Midbrain (tissue), 1 donor: ENCODE measurements at places on chromosomes 7 and 10.
A peak's percentile ranks its signal among the peaks of the same experiment; 100 is the strongest.

GRCh38 chr10:129442866-129443265, 24.2 kb upstream of the MGMT start:
- DNase-seq: no peak

GRCh38 chr7:25180592-25180923, 47.7 kb downstream of the NPVF start:
- DNase-seq: no peak

DNA sequence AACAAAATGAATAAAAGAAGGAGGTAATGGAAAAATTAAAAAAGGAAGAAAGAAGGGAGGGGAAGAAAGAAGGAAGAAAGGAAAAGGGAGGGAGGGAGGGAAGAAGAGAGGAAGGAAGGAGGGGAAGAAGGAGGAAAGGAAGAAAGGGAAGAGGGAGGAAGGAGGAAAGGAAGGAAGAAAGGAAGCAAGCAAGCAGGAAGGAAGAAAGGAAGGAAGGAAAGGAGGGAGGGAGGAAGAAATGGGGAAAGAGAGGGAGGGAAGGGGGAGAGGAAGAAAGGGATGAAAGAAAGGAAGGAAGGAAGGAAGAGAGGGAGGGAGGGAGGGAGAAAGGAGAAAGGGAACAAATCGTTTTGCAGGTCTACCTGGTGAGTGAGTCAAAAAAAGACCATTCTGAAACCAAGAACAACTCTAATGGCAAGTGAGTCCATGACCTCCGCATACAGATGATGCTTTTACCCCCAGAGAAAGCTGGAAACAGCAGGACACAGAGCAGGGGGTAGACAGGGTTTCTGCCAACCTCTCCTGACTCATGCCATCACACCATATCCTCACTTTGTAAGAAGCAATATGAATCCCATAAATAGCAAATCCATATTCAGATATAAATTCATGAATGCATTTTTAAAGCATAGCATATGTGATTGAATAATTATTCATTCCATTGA, 1112.9 kb upstream of the AUTS2 start:
- no peak for DNase-seq

DNA sequence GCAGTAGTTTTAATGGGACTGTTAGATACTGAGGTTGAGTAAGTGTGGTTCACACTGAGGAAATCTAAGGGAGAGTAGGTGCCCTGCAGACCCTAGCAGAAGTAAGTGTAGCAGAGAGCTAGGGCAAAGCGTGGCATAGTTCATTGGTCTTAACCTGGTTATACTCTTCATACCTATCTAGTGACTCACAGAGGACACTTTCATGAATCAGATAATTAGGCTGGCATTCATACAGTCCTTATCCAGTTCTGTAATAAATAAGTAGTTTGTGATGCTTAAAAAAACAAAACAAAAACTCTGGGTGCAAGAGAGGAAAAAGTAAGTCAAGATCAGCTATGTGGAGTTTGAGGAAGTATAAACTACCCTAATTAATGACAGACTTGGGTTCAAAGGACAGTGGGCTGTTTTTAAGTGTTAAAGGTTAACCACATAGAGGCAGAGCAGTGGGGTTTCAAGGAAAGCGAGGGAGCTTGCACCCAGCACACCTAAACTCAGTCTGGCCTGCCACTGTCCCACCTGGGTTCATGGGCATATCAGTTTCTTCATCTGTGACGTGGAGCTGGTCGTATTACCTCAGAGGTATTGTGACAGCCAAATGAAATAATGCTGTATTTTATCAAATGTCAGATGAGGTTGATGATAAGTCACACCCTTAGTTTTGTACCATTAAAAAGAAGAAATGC, 27.1 kb downstream of the LMTK2 start:
- DNase-seq: no peak

- no peak for DNase-seq
These were observed 48.3 kb upstream of the STEAP1B start for GRCh38 chr7:22548313-22548712.

- DNase-seq: no peak
These were observed 326.0 kb upstream of the NPSR1 start for GRCh38 chr7:34332006-34332405.

- no peak for DNase-seq
These were observed 84.1 kb downstream of the MALSU1 start for GRCh38 chr7:23383225-23383624.

- no peak for DNase-seq
These were observed 87.8 kb downstream of the ADCY1 start for GRCh38 chr7:45662018-45662417.

GRCh38 chr7:98922392-98923187, 44.3 kb downstream of the TRRAP start:
- DNase-seq: peak; percentile 3

DNA sequence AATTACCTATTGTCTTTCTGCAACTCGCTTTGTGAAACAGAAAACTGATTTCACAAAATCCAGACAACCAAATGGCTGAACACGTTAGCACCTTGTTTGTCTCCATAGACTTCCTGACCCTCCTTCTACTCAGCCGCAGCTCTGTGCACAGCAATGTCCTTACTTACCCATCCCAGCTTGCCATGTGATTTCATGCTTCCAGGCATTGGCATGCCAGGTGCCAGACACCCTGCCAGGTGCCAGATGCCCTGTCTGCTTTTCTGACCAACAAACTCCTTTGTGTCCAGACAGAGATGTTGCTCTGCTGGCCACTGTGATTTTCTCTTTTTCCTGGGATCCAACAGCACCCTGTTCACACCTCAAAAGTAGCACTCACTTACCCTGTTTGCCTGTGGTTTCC, 16.1 kb upstream of the FAM170B start:
- DNase-seq: no peak

DNA sequence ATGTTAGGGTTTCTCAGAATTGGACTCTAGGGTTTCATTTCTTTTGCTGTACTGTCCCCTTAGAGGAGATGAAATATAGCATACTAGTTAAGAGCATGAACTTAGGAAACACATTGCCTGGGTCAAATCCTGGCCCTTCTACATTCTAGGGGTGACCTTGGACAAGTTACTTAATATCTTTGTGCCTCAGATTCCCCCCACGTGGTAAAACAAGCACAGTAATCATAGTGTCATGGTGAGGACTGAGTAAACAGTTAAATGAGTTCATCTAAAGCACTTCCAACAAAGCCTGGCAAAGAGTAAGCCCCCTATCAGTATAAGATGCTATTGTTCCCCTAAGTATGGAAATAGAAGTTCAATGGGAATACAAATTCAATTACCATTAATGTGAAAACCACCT, 5.1 kb downstream of the DPY19L1 start:
- no peak for DNase-seq

GRCh38 chr10:98745645-98746044, 298.9 kb upstream of the HPS1 start:
- DNase-seq: no peak

GRCh38 chr7:45268013-45268412, 110.4 kb downstream of the RAMP3 start:
- no peak for DNase-seq

- no peak for DNase-seq
These were observed 54.0 kb downstream of the CH25H start for GRCh38 chr10:89153116-89153515.

- peak; percentile 84 for DNase-seq
These were observed 108.2 kb upstream of the MKLN1 start for GRCh38 chr7:131219312-131220041.

DNA sequence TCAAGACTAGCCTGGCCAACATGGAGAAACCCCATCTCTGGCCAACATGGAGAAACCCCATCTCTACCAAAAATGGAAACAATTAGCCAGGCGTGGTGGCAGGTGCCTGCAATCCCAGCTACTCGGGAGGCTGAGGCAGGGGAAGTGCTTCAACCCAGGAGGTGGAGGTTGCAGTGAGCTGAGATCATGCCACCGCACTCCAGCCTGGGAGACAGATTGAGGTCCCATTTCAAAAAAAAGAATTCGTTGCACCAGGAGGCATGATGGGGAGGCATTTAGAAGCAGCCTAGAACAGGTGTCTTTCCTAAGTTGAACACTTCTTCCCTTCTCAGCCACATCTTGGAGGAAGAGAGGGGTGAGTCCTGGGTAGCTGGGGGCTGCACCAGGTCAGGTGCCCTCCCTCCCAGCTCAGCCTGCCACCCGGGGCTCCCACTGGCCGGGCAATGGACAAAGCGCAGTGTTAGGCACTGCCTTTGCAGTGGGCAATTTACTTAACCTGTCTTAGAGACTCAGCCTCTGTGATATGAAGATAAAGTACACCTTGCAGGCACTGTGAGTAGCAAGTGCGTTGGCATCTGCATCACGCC, 726.8 kb downstream of the PARD3 start:
- no peak for DNase-seq

DNA sequence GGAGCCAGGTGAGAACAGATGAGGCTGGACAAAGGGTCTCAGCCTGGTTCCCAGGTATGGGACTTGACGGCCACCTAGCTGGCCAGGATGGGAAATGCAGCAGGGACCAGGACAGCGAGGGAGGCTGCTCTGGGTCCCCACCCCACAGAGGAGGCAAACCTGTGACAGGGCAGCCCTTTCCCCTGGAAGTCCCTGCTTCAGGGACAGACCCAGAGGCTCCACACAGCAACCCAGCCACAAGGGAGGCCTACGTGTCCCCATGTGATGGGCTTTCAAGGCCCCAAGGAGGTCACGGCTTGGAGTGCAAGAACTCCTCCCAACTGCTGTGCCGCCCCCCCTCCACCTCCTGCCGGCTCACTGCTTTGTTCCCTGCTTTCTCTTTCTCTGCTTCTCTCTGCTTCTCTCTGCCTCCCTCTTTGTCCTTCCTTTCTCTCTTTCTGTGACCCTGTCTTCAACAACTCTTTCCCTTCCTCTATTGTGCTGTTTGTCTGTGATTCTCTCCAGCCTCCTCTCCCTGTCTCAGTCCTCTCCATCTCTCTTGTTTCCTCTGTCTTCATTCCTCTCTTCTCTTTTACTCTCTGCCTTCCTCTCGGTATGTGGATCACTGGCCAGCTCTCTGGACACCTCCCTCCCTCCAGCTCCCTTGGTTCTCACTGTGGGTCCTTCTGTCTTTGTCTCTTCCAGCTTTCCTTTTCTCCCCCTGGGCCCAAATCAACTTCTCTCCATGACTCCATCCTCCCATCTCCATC, 9.6 kb upstream of the EIF5AL1 start:
- no peak for DNase-seq

DNA sequence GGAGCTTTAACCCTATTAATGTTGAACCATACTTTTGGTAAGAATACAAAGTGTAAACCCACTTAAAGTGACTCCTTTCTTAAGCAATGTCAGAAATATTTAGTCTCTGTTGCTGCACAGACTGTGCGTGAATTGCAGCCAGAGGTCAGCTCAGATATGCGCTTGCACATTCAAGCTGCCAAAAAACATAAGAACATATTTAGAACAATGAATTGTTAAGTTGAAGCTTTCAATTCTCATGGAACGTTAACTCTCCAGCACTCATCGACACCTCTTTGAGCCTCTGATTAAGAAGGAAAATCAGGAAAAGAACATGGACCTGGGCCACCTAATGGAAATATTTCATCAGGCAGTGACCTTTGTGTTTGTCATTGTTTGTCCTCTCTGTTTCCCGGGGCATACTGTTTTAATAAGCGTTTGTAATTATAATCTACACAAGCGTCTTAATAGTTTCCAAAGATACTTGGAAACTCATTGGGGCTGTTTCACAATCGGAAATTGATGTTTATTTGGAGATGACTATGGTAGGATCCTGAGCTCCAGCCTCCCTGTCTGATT, 193.0 kb upstream of the CELF2 start:
- DNase-seq: no peak

- no peak for DNase-seq
These were observed 56.2 kb upstream of the ATP6V0A4 start for GRCh38 chr7:138854115-138854645.

DNA sequence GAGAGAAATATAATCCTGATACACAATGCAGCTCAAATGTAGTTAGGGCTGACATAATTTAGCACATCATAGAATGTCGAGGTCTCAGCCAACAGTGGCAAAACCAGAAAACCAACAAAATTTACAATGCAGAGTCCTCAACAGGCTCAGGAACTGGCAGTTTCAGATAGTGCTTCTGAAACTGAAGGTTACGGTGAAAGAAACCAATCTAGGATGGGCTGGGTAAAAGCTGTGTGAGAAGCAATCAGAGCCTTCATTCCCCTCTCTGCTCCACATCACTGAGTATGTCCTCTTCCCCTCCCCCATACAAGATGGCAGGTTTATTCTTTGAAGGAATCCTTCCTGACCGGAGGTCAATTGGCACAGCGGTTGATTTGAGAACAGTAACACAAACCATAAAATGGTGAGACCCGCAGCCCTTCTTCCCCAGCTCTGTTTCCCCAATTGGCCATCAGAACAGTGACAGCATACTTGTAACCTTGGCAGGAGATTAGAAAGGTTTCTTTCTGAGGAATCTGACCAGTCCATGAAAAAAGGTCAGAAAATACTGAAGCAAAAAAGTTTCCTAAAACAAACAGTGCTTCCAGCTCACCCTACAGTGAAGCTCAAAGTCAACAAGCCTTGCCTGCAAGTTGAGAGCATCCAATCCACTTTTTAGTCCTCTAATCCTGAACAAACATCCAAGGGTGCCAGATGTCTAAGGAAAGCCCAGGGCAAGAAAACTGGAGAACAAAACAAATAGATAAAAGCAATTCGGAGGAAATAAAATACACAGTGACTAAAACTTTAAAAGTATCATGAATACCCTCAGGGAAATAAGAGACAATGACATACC, 53.9 kb upstream of the IL6 start:
- DNase-seq: no peak

- DNase-seq: no peak
These were observed 31.6 kb upstream of the AKR1C1 start for GRCh38 chr10:4931587-4931986.

DNA sequence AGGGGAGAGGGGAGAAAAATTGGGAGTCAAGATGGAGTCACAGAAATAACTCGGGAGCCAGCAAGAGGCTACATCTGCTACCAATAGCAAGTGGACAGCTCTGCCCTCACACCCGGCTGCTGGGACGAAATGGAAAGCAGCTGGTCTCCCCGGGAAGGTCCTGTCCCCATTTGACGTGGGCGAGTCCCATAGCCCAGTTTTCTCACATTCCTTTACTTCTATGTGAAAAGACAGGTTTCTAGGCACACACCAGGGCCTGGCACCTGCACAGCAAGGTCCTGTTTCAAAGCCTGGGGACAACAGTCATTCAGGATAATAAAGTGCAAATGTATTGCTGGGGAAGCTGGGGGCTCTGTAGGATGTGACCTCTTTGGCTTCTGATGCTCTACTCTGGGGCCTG, 162.6 kb downstream of the OAT start:
- DNase-seq: no peak

- peak; percentile 25 for DNase-seq
These were observed 945 bp downstream of the ADD3 start for GRCh38 chr10:110008518-110009339.

GRCh38 chr10:119020627-119020946, 8.9 kb upstream of the NANOS1 start:
- DNase-seq: no peak

DNA sequence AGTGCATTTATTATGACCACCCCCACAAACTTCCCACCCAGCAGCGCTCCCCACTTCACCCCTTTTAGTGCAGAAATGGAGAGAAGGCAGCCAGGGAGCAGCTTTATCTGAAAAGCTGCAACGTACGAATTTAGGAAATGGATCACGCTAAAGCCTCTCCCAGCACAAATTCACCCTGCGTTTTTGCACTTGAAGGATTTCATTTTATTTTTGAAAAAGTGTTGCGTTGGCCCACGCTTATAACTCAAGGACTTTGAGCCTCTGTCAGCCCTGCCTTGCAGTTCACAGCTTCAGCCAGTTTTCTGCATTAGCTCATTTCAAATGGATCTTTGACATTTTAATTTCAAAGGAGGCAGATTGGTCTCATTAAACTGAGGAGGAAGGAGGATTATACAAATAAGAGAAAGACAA, 556.1 kb downstream of the KCNMA1 start:
- DNase-seq: no peak

- no peak for DNase-seq
These were observed 39.5 kb downstream of the LBX1 start for GRCh38 chr10:101189461-101190401.

- peak; percentile 16 for DNase-seq
These were observed 99.1 kb upstream of the PDGFA start for GRCh38 chr7:618539-619367.
